Fibroblast of lung (primary cell): ENCODE measurements at places on chromosomes 5 and 9. TPM values are rescaled to one million over a fixed set of nuclear protein-coding genes. Genes with fewer than 3 reads are reported as not detected.

ARID3C gene
- total RNA-seq: under 0.01 and 0.17 TPM in 2 replicates

ERMP1 gene
- total RNA-seq: 12.1 and 25.4 TPM in 2 replicates

TAF11L5 gene
- total RNA-seq: not detected in 2 replicates

IFNA21 gene
- not detected in 2 replicates for total RNA-seq

ZBTB34 gene
- 6.8 and 7.2 TPM in 2 replicates for total RNA-seq

SWI5 gene
- 35.4 and 35.7 TPM in 2 replicates for total RNA-seq

PCDHB7 gene
- total RNA-seq: 1.0 and 1.5 TPM in 2 replicates

DNA sequence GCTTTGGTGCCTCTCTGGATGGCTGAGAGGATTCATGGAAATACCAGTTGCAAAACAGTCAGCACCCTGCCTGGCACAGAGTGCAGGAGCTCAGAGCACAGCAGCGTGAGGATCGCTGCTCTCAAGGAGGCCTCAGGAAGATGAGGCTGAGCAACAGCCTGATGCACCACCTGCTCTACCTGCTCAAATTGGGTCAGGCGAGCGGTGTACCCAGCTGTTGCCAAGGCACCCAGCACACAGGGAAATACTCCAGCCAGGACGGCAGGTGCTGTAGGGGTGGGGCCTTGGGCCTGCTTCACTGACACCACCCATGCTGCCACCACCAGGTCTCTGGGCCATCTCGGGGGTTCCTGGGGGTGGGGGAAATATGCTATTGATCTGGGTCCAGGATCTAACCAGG, 4.3 kb downstream of the EEIG1 start:
- no peak for DNase-seq

DNA sequence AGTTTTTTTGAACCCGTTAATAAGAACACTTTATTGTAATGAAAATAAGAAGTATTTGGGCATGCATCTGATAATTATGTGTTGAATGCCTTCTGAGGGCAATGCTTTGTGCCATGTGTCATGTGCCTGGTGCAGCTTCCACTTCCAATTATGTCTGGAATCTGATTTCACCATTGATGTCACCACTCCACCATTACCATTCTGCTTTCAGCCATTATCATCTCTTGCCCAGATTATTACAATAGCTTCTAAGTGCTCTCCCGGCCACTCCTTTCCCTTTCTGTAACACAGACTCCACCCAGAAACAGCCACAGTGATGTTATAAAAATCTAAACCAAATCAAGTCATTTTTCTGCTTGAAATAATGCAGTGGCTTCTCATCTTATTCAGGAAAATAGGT, 171.7 kb downstream of the C9orf152 start:
- DNase-seq: no peak

DNA sequence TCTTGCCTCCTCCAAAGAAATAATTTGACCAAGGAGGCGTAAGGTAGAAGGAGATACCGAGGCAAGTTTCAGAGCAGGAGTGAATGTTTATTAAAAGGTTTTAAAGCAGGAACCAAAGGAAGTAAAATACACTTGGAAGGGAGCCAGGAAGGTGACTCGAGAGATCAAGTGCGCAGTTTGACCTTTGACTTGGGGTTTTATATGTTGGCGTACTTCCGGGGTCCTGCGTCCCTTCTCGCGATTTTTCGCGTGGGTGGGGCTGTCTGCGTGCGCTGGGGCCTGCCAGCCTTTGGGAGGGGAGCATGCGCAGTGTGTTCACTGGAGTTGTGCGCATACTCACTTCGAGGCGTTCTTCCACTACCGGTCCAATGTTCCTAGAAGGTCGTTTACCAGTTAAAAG, 166.0 kb upstream of the IRX2 start:
- no peak for DNase-seq

- DNase-seq: no peak
These were observed 705 bp downstream of the PWWP2A start for GRCh38 chr5:160118349-160119141.

DNA sequence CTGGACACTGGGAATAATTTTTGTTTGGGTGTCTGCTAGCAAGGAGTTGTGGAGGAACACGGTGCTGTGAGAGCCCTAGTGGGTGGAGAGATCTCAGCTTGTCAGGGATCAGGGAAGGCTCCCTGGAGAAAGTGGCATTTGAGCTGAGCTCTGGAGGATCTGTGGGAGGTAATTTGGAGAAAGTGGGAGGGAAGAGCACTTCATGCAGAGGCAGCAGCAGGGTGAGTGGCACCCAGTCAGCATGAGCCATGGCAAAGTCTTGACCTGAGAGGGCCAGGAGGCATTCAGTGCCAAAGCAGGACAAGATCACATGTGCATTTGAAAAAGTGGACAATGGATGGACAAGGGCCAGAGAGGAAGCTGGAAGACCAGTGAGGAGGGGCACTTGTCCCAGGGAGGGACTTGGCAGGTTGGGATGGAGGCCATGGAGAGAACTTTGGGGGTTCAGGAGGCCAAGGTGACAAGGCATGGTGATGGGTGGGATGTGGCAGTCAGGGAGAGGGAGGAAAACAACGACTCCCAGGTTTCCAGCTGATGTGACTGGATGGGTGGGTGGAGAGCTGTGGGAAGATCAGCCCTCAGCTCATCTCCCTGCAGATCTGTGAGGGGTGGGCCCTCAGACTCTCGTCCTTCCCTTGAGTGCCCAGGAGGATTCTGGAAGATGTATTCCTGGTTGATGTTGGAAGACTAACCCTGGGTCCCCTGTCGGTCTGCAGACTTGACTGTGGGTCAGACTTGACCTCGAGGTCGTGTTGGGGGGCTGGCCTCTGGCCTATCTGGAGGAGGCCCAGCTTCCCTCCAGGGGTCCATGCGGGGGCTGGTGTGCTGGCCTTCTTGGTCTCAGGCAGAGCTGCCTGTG, 68.9 kb upstream of the PITX1 start:
- DNase-seq: no peak

DNA sequence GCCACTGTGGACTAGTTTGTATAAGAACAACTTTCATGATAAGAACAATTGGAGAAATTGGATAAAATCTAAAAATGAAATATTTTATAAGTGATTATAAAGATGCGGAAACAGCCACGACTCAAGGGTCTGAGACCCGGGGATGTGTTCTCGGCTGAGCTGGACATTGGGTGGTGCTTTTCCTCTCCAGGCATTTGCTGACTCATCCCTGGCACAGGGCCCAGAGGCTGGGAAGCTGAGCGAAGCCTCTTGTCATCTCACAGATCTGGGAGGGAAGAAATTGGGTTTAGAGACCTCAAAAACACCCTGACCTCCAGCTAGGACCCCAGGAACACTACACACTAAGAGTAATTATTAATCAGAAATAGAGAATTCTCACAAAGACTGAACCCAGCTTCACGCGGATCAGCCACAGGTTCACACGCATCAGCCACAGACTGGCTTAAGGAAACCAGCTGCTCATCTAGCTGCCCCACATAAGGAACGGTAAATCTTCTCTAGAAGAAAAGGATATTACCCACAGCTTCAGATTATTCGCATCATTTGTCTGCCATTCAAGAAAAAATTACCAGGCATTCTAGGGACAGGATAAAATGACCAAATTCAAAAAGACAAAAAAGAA, 2.8 kb upstream of the OR2V1 start:
- peak; percentile 86 for DNase-seq
